Right forelimb (tissue), 1 donor: ENCODE measurements at places on chromosomes 7 and 10.
A peak's percentile ranks its signal among the peaks of the same experiment; 100 is the strongest.

DNA sequence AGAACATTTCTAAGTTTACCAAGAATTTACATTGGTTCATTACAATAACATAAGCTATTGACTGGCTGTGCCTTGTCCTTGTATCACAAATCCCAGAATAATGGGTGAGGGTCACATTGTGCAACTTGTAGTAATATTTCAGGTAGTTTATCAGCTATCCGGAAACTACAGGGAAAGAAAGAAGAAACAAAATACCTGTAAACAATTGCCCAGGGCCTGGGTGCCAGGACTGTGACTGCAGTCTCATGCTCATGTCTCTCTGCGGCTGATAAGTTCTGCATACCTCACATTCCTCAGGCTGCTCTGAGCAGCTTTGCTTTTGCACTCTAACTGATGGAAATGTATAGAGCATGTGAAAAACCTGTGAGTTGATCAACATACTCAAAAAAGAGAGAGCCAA is 131.8 kb upstream of the TRIM24 start:
- no peak for DNase-seq

- DNase-seq, result peak; percentile 50
These were observed 49.4 kb upstream of the CTBP2 start for GRCh38 chr10:125209591-125210355.

DNA sequence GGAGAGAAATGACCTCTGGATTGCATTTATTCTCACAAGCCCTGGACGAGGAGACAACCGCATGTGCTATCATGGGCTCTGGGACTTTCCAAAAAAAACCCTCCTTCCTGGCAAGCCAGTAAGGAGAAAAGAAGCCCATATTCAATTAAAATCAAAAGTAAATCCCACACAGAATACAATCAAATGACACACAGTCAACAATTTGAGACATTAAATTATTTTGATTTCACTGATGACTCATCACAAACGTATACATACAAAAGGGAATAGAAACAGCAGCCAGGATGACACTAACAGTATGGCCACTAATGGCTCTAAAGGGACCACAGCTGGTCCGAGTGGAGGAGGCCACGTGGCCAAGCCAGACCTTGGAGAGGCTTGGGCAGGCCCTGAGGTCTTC is 24.9 kb downstream of the LRRC20 start:
- no peak for DNase-seq

- no peak for DNase-seq
These were observed 171.2 kb downstream of the ARHGAP21 start for GRCh38 chr10:24552346-24553016.

DNA sequence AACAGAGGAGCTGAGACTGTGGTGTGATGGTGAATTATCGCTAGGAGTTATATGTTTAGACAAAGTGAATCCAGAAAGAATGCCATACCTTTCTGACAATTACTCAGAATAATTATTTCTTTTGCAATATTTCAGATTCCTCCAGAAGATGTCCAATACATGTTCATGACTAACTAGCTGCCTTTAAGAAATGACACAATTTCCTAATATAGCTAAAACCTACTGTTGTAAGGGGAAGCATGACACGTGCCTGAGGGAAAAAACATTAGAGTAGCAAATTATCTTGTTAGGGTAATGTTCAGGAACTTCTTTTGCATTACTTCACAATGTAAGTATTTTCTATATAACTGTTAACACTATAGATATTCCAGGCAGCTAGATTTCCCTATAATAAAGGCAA is 150.3 kb downstream of the COL28A1 start:
- no peak for DNase-seq

- no peak for DNase-seq
These were observed 180.3 kb upstream of the SHH start for GRCh38 chr7:155992538-155992937.

DNA sequence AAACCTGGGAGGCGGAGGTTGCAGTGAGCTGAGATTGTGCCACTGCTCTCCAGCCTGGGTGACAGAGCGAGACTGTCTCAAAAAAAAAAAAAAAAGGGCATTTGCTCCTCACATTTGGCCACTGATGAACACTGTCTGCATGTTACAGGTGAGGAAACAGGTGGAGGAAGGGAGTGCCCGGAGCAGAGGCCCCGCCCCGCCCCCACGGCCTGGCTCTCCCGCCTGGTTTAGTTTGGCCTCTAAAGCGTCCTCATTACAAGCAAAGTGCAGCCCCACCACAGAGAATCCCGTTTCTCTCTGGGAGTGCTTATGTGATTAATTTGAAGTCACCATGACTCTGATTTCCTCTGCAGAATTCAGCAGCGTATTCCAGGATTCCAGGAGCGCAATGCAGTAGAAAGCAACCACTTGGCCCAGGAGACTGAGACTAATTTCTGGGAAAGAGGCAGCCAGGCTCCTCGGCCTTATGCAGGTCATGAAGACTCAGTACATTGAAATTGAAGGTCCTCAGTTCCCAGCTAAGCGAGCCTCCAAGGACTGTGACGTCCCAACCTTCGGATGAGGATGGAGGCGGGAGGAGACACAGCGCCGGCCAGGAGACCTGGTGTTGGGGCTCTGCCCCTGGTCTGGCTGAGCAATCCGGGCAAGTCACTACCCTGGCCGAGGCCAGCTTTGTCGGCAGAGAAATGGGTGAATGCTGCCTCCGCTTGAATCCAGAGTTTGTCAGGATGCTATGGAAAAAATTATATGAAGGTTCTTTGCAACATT is 44.7 kb downstream of the RBM17 start:
- no peak for DNase-seq

- no peak for DNase-seq
These were observed 121.0 kb downstream of the KCNMA1 start for GRCh38 chr10:77516575-77516974.

GRCh38 chr7:144628176-144628575 is 207.7 kb downstream of the TPK1 start:
- DNase-seq, result no peak

- no peak for DNase-seq
These were observed 4.3 kb downstream of the GCK start for GRCh38 chr7:44184873-44185446.

GRCh38 chr7:142539901-142540300 is 209.4 kb upstream of the PRSS1 start:
- DNase-seq, result no peak

DNA sequence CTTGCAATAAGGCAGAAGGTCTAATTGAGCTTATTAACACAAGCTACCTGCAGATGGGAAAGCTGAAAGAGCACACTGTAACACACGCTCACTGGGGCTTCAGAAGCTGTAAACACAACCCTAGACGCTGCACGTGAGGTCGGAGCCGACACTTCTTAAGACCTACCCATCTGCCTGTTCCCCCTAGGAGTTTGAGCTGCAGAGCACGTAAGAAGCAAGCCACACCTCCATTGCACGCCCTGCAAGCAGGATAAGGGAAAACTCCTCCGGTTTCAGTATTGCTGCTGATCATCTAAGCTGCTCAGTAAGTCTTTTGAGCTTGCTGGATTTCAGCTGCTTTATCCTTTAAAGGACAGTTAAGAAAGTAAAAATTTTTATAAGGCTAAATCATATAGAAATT is 244.0 kb upstream of the ZWINT start:
- DNase-seq, result no peak

GRCh38 chr10:130350996-130351395 is 214.8 kb downstream of the GLRX3 start:
- DNase-seq, result no peak

DNA sequence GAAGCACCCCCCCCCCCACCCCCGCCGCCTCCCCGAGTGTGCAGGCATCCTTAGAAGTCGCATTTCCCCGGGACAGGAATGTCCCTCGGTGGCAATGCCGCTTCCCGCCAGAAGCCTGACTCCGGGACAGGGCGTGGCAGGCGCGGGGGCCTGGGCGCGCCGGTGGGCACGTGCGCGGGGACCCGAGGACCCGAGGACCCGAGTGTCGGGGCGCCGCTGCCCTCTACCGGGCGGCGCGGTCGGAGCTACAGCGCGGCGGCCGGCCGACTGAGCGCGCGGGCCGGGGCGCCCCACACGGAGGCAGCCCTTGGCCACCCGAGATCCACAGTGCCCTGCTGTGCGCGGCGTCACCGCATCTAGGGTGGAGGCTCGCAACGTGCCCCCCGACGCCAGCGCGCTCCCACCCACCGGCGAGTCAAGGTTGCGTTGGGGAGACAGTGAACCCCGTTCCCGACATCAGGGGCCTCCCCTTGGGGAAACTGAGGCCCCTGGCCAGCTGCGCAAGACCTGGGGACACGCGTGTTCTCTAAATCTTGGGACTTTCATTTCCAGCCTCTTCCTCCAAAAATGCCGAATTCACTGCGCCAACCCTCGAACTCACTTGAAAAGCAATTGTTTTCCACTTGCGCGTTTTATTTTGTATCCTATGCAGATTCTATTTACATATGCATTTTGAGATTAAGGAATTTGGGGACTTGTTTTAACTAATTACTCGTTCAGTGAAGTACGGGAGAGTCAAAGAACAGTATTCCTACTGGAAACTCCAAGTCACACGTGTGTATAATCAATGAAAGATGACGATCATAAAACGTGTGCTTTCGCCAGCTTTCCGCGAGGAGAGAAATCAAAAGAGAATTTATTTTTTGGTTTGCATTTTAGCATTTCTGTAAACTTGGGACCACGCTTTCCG is 3.1 kb upstream of the CUX1 start:
- peak; percentile 61 for DNase-seq
